ENCODE measurements at places on chromosomes 1 and 21.
A peak's percentile ranks its signal among the peaks of the same experiment; 100 is the strongest.

- DNase-seq: peak; percentile 94
These were observed 8.0 kb upstream of the PKP1 start for GRCh38 chr1:201275253-201275666.

DNA sequence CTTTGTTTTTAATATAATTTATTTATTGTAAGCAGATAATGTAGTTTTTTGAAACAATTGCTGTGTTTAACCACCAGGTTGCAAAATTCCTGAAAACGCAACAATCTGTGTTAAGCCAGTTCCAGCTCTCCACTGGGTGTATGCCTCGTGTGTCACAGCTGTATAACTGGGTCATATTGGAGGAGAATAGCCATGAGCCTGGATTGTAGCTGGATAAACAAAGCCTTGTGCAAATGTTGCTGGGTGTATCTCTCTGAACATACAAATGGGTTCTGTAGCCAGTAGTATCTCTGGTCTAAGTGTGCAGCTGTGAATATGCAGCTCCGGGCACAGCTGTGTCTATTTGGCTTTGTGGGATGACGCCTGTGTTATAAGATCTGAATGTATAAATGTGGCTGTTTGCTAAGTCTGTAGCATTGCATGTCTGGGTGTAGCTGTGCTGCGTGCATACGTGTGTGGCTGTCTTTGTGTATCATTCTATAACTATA lies 2.8 kb downstream of the TCEA3 start:
- DNase-seq: peak; percentile 81

GRCh38 chr1:107991371-107992066 lies 26.5 kb upstream of the VAV3 start:
- DNase-seq: peak; percentile 64

DNA sequence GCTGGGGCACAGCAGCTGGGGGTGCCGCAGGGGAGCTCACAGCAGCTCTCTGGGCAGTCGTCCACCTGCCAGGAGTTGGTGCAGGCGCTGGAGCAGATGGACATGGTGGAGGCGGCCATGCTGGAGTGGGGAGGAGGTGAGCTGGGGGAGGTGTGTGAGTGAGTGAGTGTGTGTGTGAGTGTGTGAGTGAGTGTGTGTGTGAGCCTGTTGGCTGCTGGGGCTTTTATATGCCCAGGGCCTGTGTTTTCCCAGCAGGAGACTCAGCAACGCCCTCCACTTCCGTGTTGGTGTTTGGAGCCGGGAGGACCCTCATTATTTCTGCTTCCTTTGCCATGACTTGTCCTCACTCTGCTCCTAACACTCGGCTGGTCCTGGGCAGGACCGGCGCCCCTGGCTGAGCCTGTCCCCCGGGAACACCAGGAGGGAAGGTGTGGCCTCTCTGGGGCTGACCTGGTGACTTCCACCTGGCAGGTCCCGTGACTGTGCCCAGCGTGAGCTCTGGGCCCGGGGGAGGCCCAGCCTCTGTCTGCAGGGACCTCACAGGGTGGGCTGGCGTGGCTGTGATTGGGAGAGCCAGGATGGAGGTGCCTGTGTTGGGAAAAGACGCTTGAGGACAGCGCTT lies at the start of gene KRTAP10-2:
Gene KRTAP10-2, minus strand, starts transcription at position 166 of the 622 bp plus-strand sequence. Its CDS starts 47 bp downstream, at position 119.
- no peak for DNase-seq

- no peak for DNase-seq
These were observed 33.4 kb downstream of the SMYD2 start for GRCh38 chr1:214314178-214314843.

DNA sequence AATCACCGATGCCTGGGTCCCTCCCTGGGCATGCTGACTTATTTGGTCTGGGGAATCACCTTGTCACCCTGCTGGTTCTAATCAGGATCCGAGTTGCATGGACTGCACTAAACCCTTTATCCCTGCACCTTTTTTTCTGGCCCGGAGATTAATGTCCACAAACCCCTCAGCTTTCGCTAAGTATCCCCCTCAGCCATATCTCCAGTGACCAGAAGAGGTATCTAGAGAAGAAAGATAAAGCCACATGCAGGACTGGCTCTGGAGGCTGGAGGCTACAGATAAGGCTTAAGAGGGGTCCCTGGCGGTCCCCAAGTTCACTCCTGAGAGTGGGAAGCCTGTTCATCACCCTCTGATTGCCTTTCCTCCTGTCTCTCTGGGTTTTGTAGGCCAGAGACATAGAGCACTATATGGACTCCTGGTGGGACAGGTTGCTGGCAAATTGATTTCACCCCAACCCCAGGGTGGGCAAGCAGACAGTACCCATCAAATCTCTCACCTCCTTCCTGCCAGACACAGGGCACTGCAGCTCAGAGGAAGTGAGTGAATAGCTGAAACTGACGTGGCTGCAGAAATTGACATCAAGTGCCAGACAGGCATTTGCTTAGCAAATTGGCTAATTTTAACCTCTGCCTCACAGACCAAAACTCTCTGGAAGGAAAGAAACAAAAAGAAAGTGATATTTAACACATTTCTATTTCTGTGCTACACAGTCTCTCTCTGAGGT lies 38.8 kb downstream of the HMGB4 start:
- DNase-seq: peak; percentile 29

DNA sequence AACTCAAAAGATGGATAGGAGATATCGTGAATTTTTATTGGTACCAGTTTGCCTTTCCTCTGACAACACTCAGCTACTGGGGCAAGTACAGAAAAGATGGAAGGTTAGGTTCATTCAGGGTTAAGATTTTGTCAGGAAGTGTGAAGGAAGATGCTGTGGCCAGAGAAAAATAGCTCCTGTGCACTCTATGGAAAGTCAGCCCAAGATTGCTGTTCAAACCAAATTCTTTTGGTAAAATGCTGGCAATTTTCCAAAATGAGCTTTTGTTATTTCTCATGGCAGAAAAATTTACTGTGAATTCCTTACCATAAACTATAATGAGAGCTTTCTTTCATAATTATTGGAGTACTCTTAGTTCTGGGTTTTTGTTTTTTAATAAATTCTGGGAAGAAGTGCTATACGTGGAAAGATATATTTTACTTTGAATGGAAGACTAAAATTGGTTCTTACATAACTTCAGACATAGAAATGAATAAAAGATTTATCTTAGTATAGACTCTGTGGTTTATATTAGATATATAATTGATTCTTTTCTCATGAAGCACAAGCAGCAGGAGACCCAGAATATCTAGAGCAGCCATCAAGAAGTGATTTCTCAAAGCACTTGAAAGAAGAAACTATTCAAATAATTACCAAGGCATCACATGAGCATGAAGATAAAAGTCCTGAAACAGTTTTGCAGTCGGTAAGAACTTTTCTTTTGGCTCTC lies 112.2 kb downstream of the USP25 start:
- DNase-seq: peak; percentile 45

DNA sequence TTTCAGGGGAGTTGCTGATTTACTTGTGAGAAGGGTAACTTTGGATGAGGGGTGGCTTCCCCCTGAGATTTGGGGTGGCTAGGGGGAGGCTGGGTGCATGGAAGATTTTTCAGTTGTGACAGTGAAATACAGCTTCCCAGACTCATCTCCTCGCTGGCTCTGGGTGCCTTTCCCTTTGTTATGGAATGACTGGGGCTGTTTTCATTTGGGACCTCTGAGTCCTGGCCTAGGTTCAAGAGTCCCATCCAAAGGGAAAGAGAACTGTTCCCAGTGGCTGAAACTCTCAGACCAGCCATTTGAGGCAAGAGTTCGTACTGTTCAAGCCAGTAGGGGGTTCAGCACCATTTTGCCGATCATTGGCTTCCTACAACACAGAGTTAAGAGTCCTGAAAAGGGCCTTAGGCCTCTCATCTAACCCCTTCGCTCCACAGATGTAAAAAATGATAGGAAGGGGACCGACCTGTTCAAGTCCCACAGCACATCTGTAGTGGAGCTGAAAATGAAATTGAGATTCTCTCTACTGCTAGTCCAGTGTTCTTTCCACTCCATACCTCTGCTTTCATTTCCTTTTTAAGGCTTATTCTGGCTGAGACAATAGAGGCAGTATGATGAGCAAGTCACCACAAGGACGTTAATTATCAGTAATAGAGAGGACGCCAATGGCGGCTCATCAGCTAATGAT lies 958 bp downstream of the DDR2 start:
- peak; percentile 29 for DNase-seq

DNA sequence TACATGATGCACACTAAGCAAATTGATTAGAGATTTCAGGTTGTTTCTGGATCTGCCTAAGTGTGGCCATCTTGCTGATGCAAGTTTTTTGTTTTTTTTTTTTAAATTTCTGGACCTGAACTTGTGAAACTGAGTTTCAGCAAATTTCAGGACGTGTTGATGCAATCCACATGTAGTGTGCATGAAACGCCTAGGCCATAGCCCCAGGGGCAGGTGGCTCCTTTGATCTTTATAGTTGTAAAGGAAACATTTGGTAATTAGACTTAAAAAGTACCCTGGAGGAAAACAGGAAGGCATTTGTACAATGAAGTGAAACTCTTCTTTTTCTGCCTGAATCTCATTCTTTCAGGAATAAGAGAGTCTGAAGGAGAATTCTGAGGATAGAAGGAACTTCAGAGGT lies 162.2 kb upstream of the LHX8 start:
- no peak for DNase-seq

GRCh38 chr1:20997602-20998224 lies 179.0 kb downstream of the EIF4G3 start:
- no peak for DNase-seq

- no peak for DNase-seq
These were observed 11.4 kb upstream of the MRPS6 start for GRCh38 chr21:34061983-34062382.

DNA sequence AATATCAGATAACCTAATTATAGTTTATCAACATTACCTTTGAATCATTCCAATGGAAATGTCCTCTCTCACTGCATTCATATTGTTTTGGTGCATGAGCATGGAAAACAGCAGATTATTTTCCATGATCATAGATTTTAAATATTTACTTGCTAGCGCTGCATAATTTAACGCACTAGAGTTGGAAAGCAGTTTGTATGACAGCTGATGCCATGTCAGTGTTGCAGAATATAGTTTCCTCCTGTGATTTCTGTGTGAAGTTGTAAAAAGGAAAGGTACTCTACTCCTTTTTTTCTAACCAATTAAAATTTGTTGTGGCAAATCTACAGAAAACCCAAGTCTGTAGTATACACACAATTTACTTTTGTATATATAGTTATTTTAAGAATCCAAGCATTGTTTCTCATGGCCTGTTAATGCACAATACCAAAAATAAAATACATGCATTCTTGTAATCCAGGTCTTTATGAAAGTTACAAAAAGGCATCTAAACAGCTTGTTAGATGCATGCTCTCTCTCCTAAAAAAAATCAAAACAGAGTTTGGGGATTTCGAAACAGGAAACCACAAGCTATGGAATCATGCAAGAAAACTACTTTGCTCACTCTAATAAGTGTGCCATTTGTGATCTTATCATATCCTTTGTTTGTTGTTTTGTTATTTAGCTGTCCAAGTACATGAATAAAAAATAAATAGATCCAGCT lies 1.9 kb upstream of the ATG4C start:
- peak; percentile 63 for DNase-seq

DNA sequence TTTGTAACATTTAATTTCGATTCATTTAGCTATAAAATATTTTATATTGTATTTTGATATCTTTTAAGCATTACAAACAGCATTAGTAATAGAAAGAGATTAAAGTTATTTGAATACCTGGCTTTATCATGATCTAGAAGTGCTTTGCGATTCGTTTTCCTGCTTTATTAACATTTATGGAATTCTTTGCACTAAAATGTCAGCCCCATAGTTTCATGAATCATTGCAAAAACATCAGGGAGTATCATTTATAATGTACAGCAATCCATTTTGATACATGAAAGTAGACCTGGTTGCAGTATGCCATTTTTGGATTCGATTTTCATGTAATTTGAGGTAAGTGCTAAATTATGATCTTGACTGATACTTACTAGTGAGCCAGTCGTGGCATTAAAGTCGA lies 108.0 kb upstream of the DPYD start:
- no peak for DNase-seq

GRCh38 chr1:172487550-172487949 lies 43.7 kb upstream of the PIGC start:
- DNase-seq: no peak

- DNase-seq: no peak
These were observed 2.0 kb downstream of the MTX1 start for GRCh38 chr1:155210314-155211104.

GRCh38 chr1:227925582-227926198 lies 22.0 kb downstream of the WNT9A start:
- no peak for DNase-seq

DNA sequence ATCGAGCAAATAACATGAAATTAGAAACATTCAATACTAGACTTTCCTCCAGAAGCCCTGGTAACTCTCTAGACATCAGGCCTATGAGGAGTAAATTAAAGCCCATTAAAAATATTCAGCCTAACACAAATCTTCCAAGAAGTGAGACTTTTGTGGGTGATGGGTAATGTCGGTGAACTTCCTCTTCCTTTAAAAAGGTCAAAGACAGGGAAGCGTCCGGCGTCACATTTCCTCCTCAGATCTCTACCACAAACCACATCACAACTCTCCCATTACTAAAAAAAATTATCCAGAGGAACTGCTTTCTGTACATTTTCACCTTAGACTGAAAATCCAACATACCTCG lies 1.4 kb downstream of the EIF4G3 start:
- DNase-seq: no peak

DNA sequence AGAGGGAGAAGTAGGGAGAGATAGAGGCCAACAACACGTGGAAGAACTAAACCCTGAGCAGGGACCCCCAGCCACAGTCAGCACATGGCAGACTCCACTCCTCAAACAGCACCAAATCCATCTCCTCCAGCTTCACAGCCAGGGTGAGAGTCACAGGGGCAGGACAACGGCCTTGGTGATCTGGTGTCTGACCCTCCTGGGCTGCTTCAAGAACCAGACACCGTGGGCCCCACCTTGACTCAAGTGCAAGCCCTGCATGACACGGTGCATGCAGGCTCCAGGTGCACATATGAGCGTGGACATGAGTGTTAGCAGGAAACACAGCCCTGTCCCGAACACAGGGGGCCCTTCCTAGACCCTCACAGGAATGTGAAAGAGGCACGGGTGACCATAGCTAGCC lies 21.9 kb downstream of the S100A7 start:
- DNase-seq: no peak

DNA sequence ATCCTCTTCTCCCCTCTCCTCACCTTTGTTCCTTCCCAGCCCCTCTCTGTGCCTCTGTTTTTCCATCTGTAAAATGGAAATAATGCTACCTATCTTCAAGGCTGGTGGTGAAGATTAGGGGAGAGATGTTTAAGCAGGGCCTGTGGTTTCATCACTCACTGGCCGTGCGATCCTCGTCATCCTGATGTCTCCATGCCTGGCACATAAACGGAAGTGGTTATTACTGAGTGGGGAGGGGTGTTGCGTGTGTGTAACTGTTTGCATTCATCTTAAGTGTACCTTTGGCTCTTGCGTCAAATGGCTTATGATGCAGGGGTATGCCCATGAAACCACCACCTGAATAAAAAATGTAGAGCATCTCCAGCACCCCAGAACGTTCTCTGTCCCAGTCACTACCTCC lies 17.2 kb upstream of the C1QA start:
- no peak for DNase-seq

Data from AG20443 (cell line).